ENCODE measurements at places on chromosomes 7 and 10.

- no peak for DNase-seq
These were observed 537.6 kb downstream of the TCERG1L start for GRCh38 chr10:130773941-130774340.

GRCh38 chr7:50497968-50498367 is 47.8 kb upstream of the FIGNL1 start:
- DNase-seq, result no peak

GRCh38 chr7:113890331-113891030 is 28.3 kb downstream of the PPP1R3A start:
- no peak for DNase-seq

DNA sequence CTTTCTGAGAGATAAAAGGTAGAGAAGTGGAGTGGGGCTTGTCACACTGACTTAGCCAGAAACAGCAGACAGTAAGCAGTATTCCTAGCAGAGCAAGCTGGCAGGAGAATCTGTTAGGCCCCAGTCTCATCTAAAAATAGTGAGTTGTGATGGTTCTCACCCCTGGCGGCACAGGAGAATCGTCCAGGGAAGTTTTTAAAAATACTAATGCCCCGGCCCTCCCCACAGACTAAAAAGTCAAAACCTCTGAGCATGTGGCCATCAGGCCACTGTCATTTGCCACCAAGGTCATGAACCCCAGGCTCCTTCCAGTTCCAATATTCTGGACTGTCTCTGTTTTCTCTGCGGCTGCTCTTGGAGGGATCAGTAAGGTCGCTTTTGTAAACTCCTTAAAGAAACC is 34.0 kb downstream of the LYZL1 start:
- DNase-seq, result no peak

- no peak for DNase-seq
These were observed 79.6 kb downstream of the LANCL2 start for GRCh38 chr7:55444786-55445185.

- DNase-seq, result no peak
These were observed 326.0 kb upstream of the NPSR1 start for GRCh38 chr7:34332006-34332405.

GRCh38 chr7:119929891-119930290 is 343.1 kb upstream of the KCND2 start:
- DNase-seq, result no peak

GRCh38 chr10:88097092-88097516 is 233.7 kb downstream of the PTEN start:
- no peak for DNase-seq

- DNase-seq, result no peak
These were observed 64.5 kb downstream of the ST7 start for GRCh38 chr7:117017702-117018266.

GRCh38 chr10:72508033-72508432 is 117.8 kb downstream of the MICU1 start:
- DNase-seq, result no peak

DNA sequence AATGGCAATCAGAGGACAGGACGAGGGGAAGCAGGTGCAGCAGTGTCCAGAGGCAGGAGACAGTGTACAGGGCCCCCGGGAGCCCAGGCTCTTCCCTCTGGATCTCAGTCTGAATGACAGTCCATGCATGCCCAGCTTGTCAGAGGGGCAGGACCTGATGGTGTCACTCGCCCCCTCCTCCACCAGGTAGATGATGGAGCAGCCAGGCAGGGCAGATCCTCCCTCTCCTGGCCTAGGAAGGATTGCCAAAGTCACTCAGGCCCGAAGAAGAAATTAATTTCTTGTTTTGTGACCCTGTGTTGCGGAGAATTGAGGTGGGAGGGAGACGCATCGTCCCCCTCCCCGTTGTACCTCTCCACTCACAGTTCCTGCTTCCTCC is 4.0 kb downstream of the VSTM4 start:
- no peak for DNase-seq

DNA sequence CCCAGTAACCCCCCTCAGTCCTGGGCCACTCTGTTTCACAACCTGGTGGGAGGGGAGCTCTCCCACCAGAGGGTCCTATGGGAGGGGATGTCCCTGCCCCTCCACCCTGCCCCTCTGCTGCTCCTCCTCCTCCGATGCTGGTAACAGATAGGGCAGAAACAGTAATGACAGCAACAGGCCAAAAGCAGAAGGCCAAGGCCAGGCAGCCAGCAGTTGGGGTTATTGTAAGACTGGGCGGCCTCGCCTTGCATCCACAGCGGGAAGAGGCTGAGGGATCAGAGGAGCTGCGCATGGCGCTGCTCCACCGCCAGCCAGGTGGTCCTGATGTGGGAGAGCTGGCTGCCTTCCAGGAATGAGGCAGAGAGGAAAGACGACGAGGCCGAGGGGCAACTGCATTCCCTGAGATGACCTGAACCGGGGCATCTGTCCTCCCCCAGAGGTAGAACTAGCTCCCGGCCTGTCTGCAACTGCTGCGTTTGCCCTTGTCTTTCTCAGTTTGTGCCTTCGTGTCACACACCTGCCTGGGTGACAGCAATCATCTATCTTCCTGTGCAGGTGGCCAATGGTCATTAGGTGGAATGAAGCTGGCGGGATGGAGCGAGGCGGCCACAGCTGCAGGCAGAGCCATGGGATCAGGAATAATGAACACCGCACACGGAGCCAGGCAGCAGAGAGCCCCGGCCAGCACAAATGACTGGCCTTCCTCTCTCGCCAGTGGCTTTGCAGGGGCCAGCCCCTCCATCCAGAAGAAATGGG is 54.0 kb upstream of the CACUL1 start:
- DNase-seq, result no peak

- no peak for DNase-seq
These were observed 145.8 kb upstream of the IMMP2L start for GRCh38 chr7:111708072-111708471.

DNA sequence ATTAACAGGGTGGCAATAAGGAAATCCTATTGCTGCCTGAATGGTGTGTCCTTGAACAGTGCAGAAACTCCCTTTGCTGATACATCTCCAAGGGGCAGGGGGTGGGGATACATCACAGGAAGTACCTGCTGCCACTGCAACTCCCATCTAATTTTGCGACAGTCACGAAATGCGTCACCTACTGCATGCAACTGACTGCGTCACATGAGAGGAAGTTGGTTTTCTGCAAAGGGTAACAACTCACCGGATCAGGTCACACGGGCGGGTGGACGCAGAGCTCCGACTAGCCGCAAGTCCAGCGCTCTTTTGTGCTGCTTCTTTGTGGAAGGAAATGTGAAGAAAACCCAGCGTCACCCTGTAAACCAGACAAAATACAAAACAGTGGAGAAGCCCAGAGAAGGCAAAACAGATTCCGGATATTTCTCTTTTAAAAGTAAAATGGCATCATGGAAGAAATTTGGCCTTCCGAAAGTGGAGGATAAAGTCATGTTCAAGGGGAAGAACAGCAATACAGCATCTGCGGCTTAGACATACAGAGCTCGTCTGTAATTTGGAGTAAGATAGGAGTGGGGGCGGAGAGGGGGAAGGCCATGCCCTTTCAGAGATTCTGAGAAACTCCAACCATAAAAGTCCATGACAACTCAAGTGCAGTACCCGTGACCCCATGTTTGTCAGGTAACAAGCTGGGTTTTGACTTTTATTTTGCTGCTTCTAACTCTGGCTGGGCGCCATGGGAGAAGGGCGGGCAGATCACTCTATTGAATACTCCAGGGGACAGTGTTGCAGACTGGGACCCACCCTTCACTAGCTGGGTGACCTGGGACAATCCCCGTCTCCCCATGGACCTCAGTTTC is 32.3 kb upstream of the PLEKHS1 start:
- DNase-seq, result no peak

DNA sequence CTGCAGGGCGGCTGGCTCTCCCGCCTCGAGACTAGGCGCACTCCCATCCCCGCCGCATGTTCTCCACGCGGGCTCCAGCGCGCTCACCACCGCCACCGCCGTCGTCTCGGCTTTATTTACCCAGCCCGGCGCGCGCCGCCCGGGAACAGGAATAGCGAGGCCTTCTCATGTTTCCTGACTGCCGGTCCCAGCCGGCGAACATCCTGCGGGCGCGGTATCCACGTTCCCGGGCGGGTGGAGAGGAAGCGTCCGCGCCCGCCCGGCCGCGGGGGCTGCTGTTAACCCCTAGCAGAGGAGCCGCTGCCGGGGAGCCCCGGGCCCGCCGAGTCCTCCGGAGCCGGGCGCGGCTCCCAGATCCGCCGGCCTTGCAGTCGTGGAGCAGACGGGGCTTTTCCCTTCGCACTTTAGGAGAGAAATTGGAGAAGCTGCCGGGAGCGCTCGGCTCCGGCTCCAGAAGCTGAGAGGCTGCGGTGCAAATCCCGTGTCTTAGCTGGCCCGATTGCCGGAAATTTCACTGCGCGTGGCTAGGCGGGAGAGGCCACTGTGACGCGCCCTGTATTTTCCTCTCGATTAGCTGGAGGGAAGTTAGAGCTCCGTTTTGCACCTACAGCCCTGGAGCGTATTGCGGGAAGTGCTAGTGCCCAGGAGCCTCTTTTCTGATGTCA is at the start of gene MKX:
Gene MKX (minus strand): TSS at position 88 of the 665 bp plus-strand sequence. CDS start 2,404 bp downstream, outside the sequence.
- DNase-seq, result no peak

GRCh38 chr10:132700156-132701098 is 85.5 kb downstream of the NKX6-2 start:
- DNase-seq, result no peak

- DNase-seq, result peak; percentile 47
These were observed 250.1 kb downstream of the ABCA13 start for GRCh38 chr7:48421357-48421756.

DNA sequence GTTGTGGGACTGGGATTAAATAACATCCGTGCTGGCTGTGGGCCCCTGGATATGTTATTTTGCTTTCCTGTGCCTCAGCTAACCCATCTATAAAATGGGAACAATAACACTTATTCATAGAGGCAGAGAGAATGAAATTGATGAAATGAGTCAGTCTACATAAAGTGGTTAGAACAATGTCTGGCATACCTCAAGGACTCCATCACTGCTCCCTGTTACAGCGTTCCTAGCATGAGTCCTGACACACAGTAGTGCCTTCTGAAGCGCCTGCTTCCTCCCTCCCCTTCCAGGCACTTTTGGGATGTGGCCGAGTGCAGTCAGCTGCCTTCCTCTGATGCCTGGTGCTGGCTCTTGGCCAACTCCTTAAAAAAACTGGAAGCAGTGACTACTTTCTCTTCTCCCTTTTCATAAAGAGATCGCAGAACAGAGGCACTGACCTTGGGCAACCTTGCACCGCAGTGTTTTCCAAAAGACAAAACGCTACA is 108.4 kb upstream of the ZMIZ1 start:
- DNase-seq, result no peak

DNA sequence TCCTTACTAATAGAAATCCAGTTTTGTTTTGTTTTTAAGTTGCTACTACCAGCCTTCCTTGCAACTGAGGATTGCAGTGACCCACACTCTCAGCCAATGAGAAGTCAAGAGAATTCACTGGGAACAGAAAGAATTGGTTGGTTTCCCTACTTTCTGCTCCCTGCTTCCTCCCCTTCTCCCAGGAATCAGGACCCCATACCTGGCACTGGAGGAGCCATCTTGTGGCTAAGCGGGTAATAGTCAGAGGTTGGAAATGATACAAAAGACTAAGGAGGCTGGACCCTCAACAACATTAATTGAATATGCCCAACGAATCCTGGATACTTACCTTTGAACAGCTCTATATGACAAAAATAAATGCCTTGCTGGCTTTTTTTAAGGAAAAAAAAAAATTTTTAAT is 6.3 kb downstream of the TMEM176A start:
- no peak for DNase-seq

GRCh38 chr7:2634267-2635145 is 2.7 kb downstream of the TTYH3 start:
- DNase-seq, result no peak

DNA sequence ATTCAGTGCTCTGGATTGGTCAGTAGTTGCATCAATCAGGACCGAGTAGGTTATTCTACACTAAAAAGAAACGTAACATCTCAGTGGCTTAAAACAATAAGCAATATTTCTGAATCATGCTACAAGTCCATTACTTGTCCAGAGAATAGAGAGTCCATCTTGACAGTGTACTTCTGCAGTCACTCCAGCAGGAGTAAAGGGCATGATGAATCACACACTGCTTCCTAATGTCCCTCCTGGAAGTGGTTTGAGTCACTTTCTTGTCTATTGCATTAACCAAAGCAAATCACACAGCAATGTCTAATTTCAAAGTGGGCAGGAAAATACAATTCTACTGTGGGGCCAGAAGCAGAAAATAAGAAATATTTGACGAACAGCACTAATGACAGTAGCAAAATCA is 124.8 kb downstream of the TSPAN12 start:
- DNase-seq, result peak; percentile 10

DNA sequence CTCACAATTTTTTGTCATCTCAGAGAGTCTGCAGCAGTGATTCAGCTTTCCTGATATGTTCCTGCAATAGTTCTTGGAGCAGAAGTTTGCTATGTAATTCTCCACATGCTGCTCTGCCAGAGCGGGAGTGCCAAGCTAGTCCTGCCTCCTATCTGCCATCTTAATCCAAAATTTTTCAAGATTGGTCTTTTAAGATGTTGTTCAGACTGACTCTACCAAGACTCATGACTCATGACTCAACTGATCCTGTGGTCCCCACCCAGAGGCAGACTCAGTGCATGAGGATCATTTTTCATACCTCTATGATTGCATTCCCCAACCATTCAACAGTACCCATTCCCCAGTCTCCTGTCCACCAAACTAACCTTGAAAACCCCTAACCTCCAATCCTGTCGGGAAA is 470.8 kb downstream of the INHBA start:
- no peak for DNase-seq

Measured in AG04449 (cell line).